ENCODE measurements at places on chromosomes 1 and 21.
A peak's percentile ranks its signal among the peaks of the same experiment; 100 is the strongest.

DNA sequence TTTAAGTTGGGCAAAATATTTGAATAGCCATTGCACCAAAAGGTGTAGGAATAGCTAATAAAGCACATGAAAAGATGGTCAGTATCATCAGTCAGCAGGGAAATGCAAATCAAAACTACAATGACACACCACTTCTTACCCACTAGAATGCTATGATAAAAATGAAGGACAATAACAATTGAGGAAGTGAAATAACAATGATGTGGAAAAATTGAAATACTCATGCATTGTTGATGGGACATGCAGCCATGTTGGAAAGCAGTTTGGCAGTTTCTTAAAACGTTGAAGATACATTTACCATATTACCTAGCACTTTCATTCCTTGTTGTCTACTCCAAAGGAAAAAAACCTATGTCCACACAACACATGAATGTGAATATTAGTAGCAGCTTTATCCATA is 28.4 kb downstream of the HSD3B1 start:
- no peak for DNase-seq

DNA sequence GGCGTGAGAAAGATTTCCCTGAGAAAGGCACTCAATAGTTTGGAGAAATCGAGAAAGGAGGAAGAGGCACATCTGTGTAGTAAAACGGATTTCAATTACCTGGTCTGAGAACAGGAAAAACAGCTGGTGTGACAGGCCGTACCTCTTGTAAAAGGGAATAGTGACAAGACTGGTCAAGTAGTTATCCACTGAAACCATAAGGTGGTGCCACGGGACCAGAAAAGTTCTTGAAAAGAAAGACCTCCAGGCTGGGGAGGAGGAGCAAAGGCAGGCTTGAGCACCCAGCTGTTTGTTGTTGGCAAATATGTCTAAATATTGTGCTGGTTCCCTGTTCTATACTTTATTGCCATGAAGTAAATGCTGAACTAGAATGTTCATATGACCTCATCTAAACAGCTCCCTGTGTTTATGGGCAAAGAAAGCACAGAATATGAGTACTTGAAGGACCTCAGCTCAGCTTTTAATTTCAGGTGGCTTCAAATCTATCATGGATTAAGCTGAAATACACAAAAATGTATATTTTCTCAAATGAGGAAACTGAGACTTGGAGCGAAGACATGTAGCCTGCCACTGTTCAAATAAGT is 4.0 kb downstream of the HAO2 start:
- DNase-seq, result peak; percentile 11

- no peak for DNase-seq
Observed at GRCh38 chr1:14555091-14555490, 43.4 kb upstream of the KAZN start.

DNA sequence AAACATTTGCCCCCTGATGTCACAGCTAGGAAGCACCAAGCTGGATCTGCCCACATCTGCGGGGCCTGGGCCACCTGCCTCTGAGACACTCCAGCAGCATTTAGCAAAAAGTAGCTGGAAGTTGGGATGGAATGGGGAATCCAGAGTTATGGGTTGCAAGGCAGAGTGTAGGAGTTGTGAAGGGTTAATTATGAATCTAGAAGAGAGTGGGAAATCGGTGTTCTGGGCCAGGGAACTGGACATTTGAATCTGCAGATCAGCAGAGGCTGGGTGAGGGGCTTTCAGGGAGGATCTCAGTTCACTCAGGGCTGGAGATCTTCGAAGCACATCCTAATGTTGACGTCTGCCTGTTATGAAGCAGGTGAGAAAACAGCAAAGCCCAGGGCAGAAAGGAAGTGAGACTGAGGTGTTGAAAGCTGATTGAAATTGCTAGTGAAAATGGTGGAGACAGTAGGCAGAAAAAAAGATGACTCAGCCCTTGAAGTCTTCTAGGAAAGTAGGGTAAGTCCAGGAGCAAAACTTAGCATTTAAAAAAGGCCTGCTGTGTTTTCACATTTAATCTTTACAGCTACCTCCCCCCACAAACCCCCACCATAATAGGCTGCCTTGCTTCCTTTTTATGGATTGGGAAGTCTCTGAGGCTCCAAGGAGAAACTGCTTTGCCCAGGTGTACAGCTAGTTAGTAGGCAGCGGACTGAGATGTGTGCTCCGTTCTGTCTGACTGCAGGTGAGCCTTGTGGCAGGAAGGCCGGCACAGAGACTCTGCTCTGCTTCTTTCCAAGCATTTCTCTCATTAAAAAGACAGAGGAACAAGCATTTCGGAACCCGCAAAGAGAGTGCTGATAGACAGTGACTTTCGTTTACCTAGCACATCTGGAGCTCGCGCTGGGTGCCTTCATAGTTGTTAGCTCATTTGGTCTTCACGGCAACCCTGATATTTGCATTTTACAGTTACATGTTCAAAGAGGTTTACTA is 7.2 kb downstream of the VANGL1 start:
- no peak for DNase-seq

DNA sequence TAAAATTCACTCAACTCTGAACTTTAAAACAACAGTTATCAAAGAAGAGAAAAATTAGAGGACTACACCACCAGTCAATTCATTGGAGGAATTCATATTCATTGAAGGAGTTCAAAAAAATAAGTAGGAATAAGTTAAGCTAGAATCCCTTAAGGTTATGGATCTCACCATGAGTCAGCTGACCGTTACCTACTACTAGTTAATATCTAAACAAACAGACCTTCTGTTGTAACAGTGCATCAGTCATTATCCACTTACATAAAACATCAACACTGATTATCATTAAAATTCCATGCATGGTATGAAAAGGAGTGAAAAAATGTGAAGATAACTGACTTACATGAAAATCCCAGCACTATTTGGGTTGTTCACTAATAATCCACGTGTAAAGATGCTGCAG is 44.9 kb downstream of the FOXJ3 start:
- DNase-seq, result no peak

- no peak for DNase-seq
Observed at GRCh38 chr1:68799096-68799495, 302.2 kb upstream of the DEPDC1 start.

DNA sequence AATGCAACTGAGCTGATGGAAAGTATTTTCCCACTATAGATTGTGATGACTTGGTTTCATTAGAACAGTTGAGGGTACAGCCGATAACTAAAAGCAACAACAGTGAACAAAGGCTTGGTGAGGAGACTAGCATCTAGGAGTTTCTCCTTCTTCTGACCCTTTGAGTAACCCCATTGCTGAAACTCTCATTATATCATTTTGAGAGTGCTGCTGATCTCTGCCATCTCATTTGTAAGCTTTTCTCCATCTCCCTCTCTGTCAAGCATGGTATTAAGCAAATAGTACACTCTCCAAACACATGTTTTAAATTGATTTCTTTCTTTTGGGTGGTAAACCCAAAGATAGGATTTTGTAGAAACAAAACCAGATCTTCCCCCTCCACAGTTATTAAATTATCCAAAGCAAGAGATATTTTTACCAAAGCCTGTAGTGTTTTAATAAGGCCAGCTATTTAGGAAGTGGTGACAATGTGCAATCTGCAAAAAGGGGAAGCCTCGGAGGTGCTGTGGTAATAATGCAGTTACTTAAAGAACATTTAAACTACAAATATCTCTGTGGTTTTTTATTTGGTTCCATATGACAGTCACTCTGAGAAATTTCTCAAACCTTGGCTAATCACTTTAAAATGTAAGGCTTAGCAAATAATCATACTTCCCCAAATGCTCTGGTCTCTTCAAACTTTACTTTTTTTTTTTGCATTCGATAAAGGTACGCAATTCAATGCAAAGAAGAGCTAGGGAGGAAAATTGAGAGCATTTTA is 287.5 kb downstream of the HLX start:
- DNase-seq, result no peak

DNA sequence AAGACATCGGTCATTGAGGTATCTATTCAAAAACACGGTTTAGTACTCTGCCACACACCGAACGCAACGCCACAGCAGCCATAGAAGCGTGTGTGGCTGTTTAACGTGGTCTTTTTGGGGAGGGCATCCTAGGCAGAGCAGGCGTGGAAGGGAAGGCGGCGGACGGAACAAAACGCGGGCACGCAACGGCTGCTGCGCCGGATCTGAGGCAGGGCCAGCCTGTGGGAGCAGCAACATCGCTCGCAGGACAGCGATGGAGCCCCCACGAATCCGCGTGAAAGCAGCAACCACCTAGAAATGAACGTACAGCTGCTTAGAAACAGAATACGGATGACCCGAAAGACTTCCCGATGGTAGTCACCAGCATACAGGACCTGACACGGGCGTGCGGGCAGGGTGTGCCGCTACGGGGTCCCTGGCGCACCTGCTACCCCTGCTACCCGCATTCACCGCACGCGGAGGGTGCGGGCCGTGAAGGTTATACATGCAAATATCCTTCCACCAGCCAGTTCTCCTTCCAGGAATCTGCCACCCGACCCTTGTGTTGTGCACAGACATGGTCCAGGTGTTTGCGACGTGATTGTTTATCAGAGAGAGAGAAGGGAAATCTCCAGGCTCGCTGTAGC is 114.4 kb upstream of the COL6A1 start:
- DNase-seq, result no peak

DNA sequence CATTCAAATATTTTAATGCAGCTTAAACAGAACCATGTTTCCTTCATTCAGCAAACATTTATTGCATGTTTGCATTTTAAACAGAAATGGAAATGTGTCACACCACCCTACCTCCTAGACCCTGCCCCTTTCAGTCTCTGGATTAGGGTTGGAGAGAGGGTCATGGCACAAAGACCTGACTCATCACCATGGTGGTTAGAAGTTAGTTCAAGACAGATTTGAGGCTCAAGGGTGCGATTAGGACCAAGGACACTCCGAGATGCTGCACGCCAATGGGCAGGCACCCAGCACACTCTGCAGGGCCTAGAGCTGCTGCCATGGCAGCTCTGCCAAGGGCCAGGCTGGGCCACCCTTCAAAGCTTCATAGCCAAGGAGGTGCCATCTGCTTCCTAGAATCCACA is 86.9 kb downstream of the NAV1 start:
- no peak for DNase-seq

DNA sequence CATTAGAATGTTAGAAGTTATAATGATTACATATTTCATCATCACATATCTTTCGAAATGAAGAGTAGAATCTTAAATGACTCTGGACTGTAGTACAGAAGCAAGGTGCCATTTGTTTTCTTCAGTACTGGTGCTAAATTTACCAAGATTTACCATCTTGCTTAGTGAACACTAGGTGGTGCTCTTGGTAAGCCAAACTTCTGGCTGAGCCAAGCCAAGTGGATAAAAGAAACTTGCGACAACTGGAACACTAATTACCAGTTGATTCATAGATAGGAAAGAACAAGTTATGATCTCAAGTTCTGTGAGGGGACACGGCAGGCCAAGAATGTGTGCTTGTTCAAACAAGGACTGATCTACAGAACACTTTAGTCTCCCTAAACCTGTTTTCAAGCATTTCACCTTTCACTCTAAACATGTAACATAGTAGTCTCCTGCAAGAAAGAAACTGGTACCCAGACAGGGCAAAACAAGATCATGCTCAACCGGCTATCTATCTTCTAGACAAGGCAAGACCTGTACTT is 19.8 kb downstream of the SPRTN start:
- peak; percentile 71 for DNase-seq

DNA sequence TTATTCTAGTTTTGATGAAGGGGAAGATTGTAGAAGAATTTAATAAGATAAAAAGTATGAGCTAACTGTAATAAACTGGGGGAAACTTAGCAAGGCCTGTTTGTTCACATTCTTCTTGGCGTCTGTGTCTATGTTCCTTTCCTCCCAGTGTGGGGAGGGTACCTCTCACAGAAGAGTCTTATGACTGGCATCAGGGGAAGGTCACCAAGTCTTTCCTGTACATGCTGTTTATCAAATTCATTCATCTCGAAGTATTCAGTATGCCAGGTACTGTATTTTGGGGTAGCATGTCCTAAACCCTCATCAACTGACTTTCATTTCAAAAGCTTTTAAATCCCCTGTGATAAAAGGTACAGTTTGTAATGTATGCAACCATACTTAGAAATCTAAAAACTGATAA is 78.4 kb downstream of the HS2ST1 start:
- peak; percentile 33 for DNase-seq

DNA sequence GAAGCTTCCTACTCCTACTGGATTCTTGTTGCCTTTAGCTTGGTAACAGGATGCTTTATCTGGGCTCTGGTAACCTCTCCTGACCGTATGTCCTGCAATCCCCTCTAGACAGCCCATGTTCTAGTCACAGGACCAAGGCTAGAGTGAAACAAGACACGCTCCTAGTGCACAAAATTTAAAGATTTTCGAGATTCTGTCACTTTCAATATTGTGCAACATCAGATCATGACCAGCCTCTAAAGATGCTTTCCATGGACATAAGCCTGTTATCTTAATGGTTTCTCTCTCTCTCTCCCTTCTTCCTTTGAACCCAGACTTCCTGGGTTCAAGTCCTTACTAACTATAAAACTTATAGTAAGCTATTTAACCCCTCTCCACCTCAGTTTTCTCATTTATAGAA is 1.6 kb upstream of the LY9 start:
- DNase-seq, result no peak

DNA sequence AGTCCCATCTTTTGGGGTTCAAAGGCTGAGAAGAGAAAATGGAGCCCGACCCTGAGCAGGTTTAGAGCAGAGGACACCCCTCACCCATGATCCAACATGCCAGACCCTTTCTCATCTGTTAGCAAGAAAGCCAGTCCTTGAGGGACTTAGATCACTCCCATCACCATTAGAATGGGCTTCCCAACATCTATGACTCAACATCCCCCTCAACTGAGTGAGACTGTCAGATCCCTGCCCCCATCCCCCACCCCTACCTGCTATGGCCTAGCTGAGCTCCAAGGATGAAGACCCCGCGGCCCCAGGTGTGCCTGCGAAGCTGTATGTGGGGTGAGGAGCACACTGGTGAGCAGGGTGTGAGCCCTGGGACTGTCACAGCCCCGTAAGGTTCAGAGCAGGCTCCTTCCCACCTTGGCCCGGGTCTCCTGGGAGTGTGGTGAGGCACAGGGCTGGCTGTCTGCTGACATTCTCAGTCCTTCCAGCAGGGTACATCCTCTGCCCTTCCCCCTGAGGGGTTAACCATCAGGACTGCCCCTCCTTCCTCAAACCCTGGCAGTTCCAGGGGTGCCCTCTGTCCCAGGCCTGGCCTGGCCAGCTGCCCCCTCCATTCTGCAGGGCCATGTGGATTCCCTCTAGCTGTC is 21.4 kb upstream of the BLACAT1 start:
- DNase-seq, result no peak

DNA sequence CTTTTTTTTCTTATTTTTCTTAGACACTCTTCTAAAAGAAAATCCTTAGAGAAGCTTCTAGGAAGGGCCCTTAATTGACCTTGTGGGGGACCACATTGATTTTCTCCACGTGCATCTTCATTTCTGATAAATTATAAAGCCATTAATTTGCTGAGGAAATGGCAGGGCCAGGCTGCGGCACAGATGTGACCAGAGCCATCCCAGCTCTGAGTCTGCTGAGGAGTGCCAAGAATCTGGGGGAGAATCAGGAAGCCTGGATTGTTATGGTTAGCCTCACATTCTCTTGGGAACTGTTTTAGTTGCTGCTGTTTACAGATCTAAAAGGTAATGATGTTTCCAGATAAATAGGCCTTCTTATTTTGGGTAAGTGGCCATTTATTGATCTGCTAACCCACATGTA is 16.2 kb downstream of the PROX1 start:
- no peak for DNase-seq

- no peak for DNase-seq
Observed at GRCh38 chr21:38491536-38491935, 6.7 kb downstream of the ERG start.

- DNase-seq, result peak; percentile 20
Observed at GRCh38 chr1:221394011-221394544, 347.8 kb downstream of the DUSP10 start.

All from LoVo (cell line).